ENCODE measurements at places on chromosomes 12 and 14.

GRCh38 chr12:14578646-14579045, 11.0 kb upstream of the PLBD1 start:
- DNase-seq, result no peak

DNA sequence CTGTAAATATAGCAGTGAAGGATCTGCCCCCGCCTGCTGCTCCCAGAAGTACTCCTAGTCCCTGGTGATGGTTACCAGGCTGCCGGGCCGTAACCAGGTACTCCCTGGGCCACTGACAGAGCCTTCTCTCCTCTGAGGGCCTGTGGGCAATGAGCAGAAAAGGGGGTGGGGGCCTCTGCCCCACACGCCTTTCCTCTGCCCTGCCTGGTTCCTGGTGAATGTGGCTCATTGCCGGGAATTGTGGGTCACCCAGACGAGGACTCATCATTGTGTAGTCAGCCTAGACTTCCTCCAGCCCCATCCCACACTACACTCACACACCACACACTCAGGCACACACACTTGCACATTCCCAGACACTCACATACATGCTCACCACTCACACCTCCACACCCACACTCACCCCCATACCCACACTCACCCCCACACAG, 35.7 kb upstream of the ACTN1 start:
- no peak for DNase-seq

DNA sequence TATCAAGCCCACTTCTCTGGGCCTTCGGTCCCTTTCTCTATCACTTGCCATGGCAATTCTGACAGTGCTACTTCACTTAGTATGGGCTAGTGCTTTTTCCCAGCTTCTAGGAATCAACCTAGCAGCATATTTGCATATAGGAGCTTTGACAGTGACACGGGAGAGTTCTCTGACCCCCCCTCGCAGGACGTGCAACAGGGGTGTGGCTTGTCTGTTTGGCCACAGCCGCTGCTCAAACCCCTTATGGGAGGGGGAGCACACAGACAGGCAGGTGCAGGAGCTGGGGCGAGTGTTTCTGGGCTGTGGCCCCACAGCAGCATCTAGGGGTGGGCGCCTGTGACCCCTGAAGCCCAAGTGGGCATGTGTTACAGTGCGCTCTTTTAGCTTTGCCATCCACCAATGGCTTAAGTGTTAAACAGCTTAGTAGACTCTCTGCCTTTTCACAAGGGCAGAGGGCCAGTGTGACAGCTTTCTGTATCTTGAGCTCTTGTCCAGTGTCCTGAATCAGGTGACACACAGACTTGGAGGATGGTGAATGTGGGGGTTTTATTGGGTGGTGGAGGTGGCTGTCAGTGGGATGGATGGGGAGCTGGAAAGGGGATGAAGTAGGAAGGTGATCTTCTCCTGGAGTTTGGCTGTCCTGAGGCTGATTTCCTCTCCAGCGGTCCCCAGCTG, 229.3 kb downstream of the PCNX1 start:
- no peak for DNase-seq

DNA sequence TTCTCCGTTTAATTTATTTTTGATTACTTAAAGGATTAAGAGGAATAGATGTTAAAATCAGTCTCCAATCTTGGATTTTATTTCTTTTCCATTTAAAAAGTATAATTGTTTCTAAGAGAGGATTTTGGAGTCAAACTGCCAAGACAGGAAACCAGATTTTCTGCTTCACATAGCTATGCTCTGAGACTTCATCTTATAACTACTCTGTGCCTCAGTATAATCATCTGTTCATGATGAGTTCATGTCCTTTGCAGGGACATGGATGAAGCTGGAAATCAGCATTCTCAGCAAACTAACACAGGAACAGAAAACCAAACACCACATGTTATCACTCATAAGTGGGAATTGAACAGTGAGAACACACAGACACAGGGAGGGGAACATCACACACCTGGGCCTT, 9.0 kb upstream of the TAS2R31 start:
- no peak for DNase-seq

- no peak for DNase-seq
These were observed 1.4 kb downstream of the AKAP6 start for GRCh38 chr14:32330351-32331111.

DNA sequence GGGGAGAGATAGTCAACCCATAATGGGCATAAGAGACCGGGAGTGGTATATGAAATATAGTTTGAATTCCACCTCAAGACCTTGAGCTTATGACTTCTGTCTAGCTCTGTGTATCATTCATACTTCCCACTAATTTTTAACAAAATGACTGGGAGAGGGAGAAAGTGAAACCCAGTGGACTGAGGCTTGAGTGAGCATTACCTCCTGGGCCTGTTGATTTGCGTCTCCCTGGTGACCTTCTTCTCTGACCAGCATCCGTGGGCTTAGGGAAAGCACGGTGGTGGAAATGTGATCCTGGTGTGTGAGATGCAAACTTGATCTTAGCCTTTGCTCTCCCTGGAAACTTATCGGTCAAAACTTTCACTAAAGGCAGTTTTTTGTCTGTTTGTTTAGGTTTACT, 207.9 kb upstream of the BCL2L14 start:
- DNase-seq, result no peak

DNA sequence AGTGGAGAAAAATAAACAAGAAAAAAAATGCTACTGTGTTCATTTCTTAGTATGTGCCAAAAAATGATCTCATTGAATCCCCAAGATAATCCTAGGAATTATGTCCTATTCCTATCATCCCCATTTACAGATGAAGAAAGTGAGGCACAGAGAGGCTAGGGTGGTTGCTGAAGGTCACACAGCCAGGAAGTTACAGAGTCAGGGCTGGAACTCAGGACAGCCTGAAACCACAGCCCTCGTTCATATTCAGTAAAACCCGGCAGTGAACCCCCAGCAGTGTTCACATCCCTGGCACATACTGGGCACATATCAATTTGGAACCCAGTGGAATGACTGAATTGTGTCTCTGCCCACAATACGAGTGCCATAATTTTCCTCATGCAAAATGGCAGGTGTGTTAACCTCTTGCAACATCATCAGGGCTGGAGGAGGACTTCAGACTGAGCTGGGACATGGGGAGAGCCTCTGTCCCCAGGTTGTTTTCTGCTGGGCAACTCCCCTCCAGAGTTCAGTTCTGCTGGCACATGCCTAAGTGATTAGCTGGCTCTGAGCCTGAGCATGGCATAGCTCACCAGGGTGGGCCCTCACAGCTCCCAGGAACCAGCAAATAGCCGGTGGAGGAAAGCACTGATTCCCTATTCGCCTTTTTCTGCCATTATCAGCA, 2.0 kb upstream of the PPP1CC start:
- no peak for DNase-seq

GRCh38 chr12:120367233-120367923, 1.6 kb downstream of the MSI1 start:
- DNase-seq, result no peak

- no peak for DNase-seq
These were observed 735 bp upstream of the OTX2 start for GRCh38 chr14:56810836-56811592.

DNA sequence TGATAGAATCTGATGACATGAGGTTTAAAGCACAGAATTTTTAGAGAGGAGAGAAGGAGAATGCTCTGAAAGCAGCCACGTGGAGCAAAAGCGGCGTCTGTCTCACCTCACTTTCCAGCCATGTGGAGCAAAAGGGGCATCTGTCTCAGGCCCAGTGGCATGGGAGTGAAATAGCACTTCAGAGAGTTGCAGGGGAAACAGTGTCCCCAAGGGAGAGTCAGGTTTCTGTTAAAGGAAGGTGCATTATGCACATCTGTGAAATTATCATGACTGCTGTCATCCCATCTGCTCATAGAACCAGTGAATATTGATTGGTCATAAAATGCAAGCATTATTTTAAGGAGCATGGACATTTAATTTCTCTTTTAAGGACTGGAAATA, 124.0 kb downstream of the BICD1 start:
- no peak for DNase-seq

GRCh38 chr14:61215222-61216020, 65.7 kb downstream of the TMEM30B start:
- DNase-seq, result no peak

DNA sequence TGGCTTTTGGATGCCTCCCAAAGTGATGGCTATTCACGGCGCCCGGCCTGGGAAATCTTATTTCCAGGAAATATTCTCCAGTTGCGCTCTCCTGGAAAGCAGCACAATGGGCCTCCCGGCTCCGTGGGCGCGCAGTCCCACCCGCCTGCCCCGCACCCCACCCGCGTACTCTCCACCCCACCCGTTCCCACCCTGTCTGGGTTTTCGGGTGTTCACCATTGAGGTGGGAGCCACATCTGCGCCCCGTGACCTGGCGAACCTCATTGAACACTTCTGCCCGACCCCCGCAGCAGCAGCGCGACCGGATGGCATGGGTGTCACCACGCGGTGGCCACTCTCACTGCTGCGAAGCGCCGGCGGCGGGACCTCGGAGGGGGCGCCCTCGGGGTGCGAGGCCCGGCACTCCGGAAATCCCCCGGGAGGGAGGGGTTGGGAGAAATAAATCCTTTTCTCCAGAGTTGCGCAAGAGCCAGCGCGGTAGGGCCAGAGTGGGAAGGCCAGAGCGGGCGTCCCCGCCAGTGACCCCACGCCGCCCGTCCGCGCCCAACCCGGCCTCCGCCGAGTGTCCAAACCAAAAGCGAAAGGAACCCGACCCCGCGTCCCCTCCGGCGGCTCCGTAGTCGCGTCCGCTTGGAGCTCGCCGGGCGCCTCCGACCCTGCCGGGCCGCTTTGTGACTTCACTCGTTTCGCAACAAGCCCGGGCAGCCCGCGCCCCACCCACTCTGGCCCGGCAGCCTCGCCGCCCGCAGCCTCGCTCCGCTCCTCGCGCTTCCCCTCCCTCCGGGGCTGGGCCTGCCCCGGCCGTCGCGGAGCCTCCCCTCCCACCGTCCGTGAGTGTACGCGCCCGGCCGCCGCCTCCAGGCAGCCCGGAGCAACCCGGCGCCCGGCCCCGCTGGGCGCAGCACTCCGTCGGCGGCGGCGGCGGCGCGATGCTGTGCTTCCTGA, at the start of gene DRAM1:
Gene DRAM1 (plus strand): TSS at position 720 of the 945 bp plus-strand sequence. CDS start 210 bp downstream, at position 930.
- peak; percentile 51 for DNase-seq

DNA sequence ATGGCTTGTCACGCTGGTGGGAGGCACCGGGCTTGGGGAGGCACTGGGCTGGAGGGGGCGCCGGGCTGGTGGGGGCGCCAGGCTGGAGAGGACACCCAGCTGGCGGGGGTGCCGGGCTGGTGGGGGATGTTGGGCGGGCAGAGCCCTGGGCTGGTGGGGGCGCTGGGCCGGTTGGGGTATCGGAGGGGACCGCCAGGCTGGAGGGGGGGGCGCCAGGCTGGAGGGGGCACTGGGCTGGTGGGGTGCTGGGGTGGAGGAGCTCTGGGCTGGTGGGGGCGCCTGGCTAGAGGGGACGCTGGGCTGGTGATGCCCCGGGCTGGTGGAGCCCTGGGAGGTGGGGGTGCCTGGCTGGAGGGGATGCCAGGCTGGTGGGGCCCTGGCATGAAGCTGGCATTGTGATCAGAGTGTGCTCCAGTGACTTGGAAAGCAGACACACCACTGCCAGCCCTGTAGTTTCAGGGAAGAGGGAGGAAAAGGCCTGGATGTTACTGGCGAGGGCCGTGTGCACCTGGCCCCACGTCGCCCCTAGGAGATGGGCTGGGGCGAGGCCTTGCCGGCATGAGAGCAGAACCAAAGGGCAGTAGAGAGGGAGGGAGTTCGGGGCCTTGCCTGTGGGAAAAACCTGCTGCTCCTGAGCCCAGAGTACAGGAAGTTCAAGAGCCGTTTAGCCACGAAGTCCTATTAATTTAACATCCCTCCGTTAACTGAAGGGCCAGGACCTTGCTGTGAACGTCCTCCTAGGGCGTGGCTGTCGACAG, 13.1 kb downstream of the TEDC1 start:
- DNase-seq, result no peak

- DNase-seq, result no peak
These were observed 65.2 kb downstream of the NINJ2 start for GRCh38 chr12:597926-598568.

GRCh38 chr14:76088771-76089571, 62.8 kb upstream of the GPATCH2L start:
- DNase-seq, result no peak

GRCh38 chr12:128476266-128476665, 209.3 kb downstream of the TMEM132C start:
- no peak for DNase-seq

Data from stimulated activated CD4-positive, alpha-beta T cell treated with anti-CD3 and anti-CD28 coated beads, Interleukin-12 subunit alpha, Interleukin-12 subunit beta, amount 100 ng/mL, for 48 hours (primary cell).